ENCODE measurements at places on chromosomes 2 and 18.

DNA sequence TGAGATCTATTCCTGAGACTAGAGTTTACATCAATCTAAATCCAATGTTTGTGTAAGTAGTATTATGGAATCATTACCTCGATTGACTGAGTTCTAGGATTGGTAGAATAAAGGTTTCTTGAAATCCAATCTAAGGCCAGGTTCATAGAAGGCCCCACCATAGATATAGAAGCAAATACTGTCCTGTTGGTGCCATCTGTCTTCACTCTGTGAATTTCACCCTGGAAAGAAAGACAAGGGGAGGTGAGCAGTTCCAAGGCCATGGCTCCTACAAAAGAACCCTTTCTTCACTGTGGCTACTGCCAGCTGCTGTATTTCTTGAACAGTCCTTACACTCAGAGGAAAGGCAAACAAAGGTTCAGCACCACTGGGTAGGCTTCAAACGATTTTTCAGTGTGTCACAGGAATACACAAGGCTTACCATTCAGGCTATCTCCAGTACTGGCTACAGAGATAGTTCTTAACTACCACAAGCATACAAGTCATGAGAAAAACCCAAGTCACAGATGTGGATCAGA lies 137.0 kb downstream of the LRP2 start:
- no peak for DNase-seq

DNA sequence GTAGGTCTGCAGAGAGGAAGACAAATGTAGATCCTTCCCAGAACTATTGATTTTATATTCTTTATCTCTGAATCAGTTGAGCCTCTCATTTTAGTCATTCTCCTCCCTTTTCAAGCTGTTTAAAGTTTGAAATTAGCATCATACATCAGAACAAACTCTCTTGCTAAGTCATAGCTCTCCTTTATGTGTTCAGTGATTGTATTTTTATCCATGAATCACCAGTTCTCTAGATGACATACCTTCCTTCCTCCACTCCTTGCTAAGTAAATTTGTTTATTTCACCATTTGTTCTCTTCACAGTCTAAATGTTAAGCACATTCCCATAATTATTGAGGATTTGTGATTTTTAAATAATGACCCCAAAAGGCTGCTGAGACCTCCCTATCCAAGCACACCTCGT lies 63.5 kb upstream of the RAPGEF4 start:
- DNase-seq = no peak

GRCh38 chr2:113711851-113712250 lies 44.6 kb downstream of the SLC35F5 start:
- DNase-seq = no peak

- no peak for DNase-seq
These were observed 87.7 kb upstream of the LYPD1 start for GRCh38 chr2:132757676-132758075.

GRCh38 chr2:222052934-222053367 lies 245.8 kb downstream of the PAX3 start:
- no peak for DNase-seq

GRCh38 chr2:68790600-68790999 lies 56.0 kb downstream of the ARHGAP25 start:
- DNase-seq = no peak

DNA sequence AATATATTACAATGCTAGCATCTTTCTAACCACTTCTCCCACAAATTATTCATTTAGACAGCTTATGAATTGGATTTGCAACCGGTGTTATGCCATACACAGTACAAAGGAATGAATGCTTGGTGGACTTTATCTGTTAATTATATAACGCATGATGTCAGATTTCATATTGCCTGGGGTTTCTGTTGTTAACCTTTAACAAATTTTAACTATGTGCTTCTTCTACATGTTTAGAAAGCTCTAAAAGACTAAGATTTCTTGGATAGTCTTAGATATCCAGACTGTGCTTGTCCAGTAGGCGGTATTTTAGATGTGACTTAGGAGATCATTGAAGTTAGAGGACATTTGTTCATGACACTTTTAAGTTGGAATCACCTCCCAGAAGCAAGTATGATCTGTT lies 976.3 kb downstream of the TMEM182 start:
- DNase-seq = no peak

GRCh38 chr18:61448316-61448715 lies 115.1 kb downstream of the CDH20 start:
- DNase-seq = no peak

GRCh38 chr2:188478724-188479123 lies 187.1 kb downstream of the GULP1 start:
- no peak for DNase-seq

GRCh38 chr2:179565807-179566206 lies 295.6 kb downstream of the ZNF385B start:
- DNase-seq = no peak

- no peak for DNase-seq
These were observed 56.7 kb downstream of the SDC1 start for GRCh38 chr2:20168048-20168726.

- DNase-seq = no peak
These were observed 98.7 kb downstream of the FHOD3 start for GRCh38 chr18:36396190-36396589.

GRCh38 chr2:224333726-224334482 lies 68.0 kb downstream of the FAM124B start:
- DNase-seq = no peak

DNA sequence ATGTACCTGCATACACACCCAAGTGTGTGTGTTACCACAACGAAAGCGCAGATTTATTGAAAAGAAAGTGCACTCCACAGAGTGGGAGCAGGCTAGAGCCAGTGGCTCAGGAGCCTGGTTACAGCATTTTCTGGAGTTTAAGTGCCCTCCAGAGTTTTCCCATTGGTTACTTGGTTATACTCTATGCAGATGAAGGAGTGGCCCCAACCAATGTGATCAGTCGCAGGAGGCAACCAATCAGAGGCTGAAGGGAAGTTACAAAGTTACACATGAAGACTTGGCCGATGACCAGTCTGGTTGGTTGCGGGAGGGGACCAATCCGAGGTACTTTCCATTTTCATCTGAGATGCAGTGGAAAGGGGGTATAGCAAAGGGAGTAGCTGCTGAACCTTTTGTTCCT lies 13.5 kb upstream of the PRLH start:
- no peak for DNase-seq

DNA sequence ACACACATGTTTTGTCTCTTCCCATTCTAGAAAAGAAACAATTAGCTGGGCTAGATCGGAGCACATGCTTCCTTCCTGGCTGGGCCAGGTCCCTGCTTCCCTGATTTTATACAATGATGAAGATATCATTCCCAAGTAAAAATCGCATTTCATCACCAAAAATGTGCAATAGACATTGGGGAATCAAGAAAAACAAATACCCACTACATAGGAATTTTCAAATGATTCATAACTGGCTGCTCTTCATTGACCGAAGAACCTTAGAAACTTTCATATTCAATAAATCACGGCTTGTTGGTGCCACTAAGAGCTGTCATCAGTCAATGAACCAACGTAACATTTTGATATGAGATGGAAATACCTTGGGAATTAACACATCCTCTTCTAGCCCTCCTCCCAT lies 373.6 kb upstream of the TRIB2 start:
- no peak for DNase-seq

- DNase-seq = no peak
These were observed 84.1 kb downstream of the TSN start for GRCh38 chr2:121839584-121839983.

GRCh38 chr2:8574196-8575037 lies 107.4 kb upstream of the ID2 start:
- DNase-seq = no peak

DNA sequence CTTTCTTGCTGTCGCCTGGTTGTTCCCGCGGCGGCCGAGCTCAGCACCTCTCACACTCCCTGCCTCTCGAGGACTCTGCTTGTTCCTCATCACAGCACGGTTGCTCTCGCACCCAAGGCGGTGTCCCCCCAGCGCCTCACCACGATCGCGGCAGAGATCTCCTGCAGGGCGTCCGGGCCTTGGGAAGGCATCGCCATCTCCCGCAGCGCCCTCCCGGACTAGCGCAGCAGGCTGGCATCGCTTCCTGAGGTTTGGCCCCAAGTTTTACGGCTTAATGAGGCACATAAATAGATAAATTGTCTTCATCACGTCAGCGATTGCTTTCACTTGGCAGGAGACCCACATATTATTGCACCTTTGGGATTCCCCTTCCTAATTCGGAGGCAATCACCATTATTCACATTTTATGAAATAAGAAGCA lies 125.4 kb downstream of the RGPD3 start:
- no peak for DNase-seq

- no peak for DNase-seq
These were observed 462.6 kb upstream of the TMEFF2 start for GRCh38 chr2:192657362-192657761.

- DNase-seq = no peak
These were observed 104.7 kb downstream of the TSN start for GRCh38 chr2:121860033-121860757.

GRCh38 chr2:175398848-175399247 lies 217.3 kb upstream of the ATP5MC3 start:
- DNase-seq = no peak

GRCh38 chr2:224085246-224085645 lies 46.2 kb upstream of the SERPINE2 start:
- DNase-seq = no peak

DNA sequence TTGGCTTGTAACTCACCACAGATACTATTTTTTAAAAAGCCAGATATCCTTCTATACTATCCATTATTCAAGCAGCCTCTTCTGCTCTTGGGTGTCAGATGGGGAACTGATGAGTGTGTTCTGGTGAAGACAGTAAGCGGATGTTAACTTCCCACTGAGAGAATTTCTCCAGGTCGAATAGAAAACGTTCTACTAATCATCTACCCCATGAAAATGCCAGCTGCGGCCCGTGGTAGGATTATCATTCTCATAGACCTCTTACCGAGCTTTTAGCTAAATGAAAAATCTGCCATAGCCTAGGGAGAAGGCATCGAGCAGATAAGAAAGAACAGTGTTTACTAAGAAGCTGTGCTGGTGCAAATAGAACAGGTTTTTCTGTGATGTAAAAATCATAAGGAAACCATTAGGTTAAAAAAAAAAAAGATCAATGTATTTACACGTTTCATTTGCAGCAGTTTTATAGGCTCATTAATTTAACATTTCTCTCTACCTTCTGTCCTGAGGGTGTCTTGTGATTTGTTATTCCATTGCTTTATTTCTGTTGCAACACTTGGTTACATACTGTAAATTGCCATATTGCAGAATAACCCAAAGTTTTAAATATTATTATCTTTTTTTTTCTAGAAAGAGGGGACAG lies 1521.5 kb upstream of the ZEB2 start:
- DNase-seq = no peak

GRCh38 chr2:219713110-219713509 lies 85.7 kb downstream of the SLC4A3 start:
- DNase-seq = no peak

DNA sequence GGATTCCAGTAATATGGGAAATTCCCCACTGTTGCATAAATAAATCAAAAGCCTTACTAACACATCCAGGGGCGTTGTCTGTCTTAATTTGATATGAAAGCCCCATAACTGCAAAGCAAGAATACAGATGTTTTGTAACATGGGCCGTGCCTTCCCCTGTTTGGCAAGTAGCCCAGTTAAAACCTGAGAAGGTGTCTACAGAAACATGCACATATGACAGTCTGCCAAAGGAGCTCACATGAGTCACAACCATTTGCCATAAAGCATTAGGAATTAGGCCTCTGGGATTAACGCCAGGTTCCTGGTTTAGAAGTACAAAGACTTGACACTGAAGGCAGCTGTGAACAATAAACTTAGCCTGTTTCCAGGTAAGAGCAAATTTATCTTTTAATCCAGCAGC lies 43.1 kb upstream of the LONRF2 start:
- DNase-seq = no peak

DNA sequence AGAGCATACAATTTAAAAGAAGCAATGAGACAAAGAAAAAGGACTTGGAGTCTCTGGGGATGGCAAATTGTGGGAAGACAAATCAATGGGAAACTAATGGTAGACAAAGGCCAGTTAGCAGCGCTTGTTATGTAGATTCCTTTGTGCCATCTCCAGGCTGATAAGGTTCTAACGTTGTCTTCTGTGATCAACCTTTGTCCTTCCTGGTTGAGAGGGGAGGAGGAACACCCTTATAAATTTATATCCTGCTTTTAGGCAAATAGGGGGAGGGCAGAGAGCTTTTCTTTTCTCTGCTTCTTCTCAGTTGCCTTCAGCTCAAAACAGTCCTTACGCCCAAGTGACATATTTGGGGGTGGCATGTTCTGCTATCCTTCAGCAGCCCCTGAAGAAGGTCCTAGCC lies 89.8 kb downstream of the STPG4 start:
- no peak for DNase-seq

GRCh38 chr2:167128130-167128529 lies 239.8 kb downstream of the XIRP2 start:
- no peak for DNase-seq

GRCh38 chr2:158817588-158817987 lies 22.5 kb downstream of the DAPL1 start:
- no peak for DNase-seq

DNA sequence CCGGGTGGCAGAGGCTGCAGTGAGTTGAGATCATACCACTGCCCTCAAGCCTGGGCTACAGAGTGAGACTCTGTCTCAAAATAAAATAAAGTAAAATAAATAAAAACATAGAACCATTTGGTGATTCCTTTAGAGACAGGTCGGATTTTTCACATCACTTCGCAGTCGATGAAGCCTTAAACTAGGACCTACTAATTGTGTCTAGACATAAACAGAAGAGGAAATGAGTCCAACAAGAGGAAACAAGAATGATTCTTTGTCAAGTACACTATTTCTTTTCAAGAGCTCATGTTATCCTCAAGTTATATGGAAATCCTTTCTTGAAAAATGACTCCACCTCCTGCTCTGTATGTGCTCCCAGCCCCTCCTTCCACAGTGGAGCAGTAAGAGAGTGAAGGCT lies 758.9 kb downstream of the DPP10 start:
- no peak for DNase-seq

GRCh38 chr2:76180676-76181075 lies 470.0 kb upstream of the GCFC2 start:
- no peak for DNase-seq

- no peak for DNase-seq
These were observed 41.6 kb downstream of the LPIN1 start for GRCh38 chr2:11787991-11788390.

DNA sequence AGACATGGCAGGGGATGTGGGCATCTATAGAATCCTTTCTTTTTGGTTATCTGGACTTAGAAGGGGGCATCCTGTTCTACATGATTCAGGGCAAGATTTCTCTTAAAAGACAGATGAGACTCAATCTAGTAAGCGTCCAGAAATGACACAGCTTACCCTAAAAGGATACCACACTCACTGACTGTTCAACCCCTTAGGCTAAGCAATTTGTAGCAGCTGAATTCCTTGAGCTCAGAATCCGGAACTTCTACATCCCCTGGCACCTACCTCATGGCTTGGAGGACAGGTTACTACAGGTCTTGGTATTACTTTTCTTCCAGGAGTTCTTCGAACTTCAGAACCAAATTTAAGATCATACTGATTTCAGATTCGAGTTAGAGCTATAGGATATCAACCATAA lies 138.4 kb downstream of the LAMA3 start:
- DNase-seq = no peak
